ENCODE measurements at places on chromosomes 6 and 20.
A peak's percentile ranks its signal among the peaks of the same experiment; 100 is the strongest.

- DNase-seq, result no peak
Observed at GRCh38 chr20:64192406-64192805, 28.2 kb downstream of the MYT1 start.

GRCh38 chr20:17835240-17835933 is 133.2 kb downstream of the SNX5 start:
- DNase-seq, result peak; percentile 66

- DNase-seq, result no peak
Observed at GRCh38 chr6:13615792-13616120, 621 bp downstream of the NOL7 start.

- DNase-seq, result no peak
Observed at GRCh38 chr20:44056010-44056698, 130.8 kb downstream of the JPH2 start.

- DNase-seq, result no peak
Observed at GRCh38 chr6:92364948-92365541, 1054.3 kb downstream of the EPHA7 start.

DNA sequence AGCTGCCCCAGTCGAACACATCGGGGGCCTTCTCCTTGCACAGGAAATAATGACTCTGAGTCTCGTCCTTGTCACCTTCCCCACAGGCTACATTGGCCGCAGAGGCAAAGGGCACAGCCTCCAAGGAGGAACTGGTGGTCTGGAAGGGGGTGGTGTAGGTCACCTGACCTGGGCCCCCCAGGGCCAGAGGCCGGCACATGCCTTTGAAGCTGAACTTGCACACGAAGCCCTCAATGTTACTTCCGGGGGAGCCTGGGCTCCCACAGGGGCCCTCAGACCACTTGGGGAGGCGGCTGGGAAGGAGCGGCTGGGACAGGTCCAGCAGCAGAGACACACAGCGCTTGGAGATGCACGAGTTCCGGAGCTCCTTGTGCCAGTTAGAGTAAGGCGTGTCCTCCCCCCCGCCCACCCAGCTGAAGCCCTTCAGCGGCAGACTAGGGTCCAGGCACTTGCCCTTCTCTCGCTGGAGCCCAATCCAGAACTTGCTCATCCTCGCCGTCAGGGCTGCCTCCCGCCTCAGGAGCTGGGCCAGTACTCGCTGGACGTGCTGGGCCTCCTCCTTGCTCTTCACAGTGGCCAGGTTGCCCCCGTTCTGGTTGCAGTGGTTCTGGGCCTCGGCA is 578 bp downstream of the CD93 start:
- no peak for DNase-seq

DNA sequence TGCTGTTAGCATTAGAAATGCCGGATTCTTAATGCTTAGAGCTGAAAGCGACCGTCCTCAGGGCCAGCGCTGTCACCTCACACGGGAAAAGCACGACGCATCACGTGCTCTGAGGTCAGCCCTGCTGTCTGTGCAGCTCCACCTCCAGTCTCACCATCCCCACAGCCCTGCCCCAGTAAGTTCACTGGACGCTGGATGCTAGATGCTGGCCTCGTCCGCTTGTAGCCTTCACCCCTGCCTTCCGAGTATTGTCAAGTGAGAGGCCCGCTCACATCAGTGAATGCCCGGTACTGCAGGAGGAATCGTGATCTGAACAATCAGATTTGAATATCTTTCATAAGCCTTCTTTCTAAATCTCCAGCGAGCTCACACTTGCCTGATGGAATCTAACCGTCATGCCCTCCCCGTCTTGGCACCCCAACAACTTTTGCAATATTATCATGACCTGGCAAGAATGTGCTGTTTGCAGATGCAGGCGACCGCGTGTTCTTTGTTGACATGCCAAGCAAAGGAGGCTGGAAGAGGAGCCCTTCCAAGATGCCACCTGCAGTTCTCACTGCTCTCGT is 64.9 kb downstream of the DLL1 start:
- no peak for DNase-seq

DNA sequence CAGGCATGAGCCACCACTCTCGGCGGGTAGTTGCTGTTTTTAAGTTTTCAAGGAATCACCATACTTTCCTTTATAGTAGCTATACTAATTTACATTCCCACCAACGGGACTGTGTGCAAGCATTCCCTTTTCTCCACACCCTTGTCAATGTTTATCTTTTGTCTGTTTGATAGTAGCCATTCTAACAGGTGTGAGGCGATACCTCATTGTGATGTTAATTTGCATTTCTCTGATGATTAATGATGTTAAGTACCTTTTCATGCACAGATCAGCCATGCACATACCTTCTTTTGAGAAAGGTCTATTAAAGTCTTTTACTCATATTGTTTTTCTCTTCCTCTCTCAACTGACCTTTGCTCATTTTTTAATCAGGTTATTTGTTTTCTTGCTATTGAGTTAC is 43.0 kb upstream of the CCND3 start:
- no peak for DNase-seq

DNA sequence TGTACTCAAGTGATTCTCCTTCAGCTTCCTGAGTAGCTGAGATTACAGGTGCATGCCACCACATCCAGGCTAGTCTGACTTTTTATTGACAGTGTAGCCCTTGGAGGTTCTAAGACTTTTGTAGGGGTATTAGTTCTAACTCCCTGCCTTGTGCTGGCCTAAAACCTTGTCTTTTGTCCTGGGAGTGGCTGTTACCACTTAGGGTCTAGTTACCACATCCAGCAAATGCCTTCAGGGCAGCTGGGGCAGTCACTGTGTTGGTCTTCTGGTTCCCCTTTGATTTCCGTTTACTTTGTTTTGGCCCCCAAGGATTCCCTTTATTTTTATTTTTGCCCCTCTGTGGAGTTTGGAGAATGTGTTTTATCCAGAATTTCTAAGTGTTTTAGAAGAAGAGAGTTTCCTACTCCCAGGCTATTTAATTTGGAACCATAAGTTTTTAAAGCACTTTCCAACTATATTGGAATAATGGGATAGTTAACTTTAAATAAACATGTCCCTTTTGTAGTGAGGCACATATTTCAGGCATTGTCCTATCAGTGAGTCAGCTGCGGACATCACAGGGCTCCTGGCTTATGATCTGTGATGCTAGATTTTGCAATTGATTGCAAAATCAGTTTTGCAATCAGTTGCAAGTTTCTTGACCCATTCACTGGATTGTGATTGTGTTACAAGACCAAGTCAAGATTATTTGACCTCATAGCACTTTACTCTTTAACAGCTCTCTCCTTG is 25.0 kb downstream of the IL22RA2 start:
- peak; percentile 79 for DNase-seq

DNA sequence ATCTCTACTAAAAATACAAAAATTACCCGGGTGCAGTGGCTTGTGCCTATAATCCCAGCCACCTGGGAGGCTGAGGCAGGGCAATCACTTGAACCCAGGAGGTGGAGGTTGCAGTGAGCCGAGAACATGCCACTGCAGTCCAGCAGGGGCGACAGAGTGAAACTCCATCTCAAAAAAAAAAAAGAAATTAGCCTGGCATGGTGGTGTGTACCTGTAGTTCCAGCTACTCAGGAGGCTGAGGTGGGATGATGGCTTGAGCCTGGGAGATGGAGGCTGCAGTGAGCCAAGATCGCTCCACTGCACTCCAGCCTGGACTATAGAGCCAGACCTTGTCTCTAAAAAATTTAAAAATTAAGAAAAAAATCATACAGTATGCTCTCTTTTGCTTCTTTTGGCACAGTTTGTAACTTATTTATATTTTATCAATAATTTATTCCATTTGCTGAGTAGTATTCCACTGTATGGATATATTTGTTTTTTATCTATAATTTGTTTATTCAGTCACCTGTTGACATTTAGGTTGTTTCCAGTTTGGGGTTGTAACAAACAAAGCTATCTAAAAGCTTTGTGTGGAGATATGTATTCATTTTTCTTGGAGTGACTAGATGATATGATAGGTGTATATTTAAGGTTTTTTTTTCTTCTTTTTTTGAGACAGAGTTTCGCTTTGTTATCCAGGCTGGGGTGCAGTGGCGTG is 8.0 kb upstream of the MYBL2 start:
- no peak for DNase-seq

GRCh38 chr6:143697076-143697800 is 19.5 kb downstream of the PHACTR2 start:
- DNase-seq, result no peak

GRCh38 chr6:140436023-140436811 is 1061.8 kb upstream of the CITED2 start:
- DNase-seq, result no peak

DNA sequence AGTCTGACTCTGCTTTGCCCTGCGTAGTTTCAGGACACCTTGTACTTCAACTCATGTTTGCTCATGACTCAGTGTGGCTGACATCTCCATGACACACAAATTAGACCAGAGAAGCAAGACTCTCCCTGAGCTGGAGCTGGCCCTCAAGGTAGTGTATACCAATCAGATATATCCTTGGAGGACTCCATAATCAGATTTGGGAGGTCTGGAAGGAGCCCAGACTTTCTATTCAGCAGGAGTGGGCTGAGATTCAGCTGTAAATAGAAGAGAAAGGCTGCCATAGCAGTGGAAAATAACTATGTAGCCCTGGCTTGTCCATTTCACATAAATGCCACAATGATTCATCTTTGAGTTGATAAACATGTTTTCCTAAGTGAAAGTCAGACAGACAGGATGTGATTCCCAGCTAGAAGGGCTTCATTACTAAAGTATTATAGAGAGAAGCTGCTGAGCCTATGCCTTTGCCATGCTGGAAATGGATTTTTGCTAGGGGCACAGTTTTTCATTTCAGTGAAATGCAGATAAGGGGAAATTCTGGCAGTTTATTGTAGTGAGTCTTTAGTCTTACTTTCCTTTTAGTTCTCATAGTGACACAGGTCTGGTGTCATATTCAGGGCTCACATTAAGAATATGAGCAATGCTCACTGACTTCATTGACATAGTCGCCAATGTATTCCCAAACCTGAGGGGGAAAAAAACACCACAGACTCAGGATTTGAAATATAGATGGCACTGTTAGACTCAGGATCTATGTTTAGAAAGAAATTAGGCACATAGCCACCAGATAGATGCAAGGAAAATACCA is 95.3 kb downstream of the CLVS2 start:
- DNase-seq, result peak; percentile 45

- no peak for DNase-seq
Observed at GRCh38 chr6:408599-409102, 17.1 kb downstream of the IRF4 start.

DNA sequence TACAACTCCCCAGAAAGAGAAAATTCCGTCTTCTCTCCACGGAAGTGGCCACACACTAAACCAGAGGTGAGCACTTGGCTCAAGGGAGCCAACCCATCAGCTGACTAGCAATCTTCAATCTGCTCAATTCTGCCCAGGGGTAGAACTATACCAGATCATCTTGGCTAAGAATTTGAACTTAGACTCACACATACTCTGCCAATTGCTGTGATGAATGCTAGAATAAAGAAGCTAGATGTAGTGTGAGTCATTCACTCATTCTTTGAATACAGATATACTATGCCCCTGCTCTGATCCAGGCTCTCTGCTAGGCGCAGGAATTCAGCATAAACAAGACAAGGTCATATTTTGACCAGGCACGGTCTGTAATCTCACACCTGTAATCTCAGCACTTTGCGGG is 147.9 kb upstream of the SHLD1 start:
- no peak for DNase-seq

DNA sequence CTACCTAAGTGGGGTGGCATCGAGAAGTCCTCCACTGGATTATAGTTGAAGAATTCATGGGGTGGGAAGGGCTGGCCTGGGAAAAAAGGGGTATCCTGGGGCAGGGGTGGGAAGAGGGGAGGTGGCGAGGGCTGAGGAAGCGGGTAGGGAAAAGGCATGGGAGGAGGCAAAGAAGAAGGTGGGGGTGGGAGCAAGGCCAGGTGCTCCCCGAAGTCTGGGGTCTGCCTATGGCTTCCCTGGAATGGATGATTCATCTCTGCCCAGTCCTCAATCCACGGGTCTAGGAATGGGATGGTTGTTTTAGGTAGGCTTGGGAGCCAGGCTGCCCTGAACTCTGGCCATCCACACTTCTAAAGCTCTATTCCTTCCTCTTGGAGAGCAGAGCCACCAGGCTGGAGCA is 4.4 kb downstream of the PCED1A start:
- DNase-seq, result no peak

DNA sequence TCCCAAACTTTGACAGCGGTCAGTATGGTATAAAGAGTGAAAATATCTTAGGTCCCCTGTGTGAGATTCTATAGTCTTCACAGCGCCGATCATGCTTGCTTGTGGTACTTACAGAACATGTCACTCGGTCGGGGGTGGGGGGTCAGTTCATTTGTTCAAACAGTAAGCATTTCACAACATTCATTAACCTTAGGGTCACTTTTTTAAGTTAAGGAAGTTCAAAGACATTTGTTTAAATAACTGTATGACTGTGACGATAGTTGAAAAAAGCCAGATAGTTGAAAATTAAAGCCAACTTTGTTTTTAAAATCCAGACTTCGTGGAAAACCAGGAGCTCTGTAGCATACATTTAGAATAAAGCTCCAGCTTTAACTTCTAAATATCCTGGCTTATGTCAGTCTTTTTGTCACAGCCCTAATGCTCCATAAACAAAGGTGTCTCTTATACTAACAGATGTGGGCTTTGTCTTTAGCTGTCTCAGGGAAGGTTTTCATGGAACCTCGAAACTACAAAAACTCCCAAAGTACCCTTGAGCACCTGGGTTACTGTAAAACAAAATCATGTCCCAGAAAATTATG is 57.9 kb upstream of the PHACTR2 start:
- DNase-seq, result no peak

DNA sequence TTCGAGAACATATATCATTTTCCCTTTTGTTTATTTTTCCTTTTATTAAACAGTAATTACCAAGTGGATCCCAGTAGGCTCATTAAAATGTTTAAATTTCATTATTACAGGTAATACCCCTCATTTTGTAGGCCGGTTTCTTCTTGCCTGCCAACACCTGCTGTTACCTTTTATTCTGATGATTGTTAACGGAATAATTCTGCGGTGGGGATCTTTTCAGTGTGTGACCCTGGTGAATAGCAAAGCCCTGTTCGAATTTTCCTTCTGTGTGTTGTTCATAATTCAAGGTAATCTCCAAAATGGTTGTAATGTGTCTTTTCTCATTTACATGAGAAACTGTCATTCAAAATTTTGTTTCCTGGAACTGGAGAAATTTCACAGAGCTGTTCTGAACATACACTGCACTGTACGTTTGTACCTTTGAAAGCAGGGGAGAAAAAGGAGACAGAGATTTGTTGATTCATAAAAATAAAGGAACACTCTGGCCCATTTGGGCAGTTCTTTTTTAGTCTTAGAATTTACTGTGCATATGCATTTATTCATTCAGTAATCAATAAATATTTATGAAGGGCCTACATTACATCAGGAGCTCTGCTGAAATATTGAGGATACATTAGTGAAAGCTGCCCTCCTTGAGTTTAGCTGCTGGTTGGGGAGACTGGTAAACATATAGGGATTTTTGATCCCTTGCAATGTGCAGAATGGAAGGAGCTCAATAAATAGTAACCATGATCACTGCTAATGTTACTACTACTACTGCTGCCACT is 502.0 kb downstream of the QKI start:
- no peak for DNase-seq

GRCh38 chr6:43683708-43684455 is 3.7 kb downstream of the MRPS18A start:
- DNase-seq, result no peak

DNA sequence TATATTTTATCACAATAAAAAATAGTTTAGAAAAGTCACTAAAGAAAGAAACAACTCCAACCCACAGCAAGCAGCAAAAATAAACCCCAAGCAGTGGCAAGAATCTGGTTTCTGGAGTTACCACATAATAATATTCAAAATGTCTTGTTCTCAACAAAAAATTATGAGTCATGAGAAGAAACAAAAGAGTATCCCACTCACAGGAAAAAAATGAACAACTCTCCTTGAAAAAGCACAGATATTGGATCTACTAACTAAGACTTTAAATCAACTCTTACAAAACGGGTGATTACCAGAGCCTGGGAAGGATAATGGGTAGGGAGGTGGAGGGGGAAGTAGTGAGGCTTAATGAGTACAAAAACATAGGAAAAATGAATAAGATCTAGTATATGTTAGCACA is 425.6 kb downstream of the PLCB1 start:
- DNase-seq, result no peak
